ENCODE measurements at places on chromosomes 1 and 21.

DNA sequence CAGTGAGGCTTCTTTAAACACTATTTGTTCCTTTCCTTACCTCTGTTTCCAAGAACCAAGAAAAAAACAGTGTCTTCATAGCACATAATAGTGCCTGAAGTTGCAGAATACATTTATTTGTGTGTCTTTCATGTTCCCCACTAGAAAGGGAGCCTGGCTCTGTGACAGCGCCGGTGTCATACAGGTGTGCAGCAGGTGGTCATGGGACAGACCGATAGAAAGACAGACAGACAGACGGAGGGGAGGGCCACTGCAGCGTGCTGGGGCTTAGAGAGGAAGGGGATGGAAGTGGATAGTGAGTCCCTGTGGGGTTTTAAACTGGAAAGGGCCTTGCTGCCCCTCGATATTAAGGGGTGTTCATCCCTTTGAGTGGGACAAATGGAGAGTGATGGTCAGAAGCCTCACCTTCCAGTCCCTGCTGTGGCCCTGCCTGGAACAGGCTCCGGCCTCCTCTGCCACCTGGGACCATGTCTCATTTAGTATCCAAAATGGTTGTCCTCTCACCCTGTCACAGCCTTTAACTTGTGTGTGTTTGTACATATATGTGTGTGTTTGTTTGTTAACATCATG lies 152.9 kb downstream of the PGBD5 start:
- DNase-seq, result no peak

DNA sequence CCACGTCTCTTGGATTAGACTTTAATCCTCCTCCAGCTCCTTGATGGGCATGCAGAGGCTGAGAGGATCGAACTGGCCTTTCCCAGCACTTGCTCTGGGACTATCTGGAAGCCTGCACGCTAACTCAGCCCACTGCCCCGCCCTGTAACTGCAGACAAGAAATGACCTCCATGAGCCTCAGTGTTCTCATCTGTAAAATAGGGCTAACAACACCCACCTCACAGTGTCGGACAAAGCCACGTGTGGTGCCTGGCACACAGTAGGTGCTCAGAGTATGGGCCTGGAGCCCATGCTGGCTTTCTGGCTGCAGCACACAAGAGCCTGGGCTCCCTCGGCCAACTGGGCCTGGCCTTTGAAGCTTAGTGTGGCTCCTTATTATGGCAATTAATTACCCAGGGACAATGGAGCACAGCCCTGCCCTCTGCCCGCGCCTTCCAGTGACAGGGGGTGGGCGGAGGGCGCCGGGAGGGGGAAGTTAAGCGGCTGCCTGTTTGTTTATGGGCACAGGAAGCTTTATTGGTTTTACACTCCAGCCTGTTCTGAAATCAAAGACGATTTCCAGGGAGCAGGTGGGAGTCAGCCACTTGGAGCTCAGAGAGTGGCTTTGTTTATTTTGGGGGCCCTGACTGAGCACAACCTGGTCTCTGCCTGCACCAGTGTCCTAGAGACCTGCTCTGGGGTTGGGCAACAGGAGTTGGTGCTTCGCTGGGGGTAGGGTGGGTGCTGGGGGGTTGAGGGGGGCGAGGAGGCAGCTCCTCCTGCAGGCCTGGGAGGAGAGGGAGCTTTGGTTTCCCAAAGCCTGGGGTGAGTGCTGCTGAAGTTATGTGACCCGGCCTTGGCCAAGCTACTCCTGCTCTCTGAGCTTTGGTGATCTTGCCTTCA lies 31.0 kb downstream of the PAX7 start:
- no peak for DNase-seq

GRCh38 chr1:98005326-98006010 lies 84.6 kb upstream of the DPYD start:
- no peak for DNase-seq

GRCh38 chr1:54497338-54497737 lies 50.7 kb upstream of the ACOT11 start:
- no peak for DNase-seq

DNA sequence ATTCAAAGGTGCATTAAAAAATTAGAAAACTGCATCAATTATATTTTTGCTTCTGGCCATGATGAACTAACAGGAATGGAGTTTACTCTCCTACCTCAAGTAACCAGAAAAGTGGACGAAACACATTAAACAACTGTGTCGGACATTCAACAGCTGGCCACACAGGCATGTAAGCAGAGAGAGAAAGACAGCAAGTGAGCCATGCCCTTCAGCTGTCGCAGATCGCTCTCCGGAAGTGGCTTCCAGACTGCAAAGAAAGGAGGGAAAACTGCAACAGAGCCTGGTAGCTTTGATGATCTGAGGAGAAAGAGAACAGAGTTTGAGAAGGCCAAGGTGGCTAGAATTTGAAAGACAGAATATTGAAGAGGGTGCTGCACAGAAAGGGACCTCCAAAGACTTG lies 557.2 kb downstream of the MATN1 start:
- no peak for DNase-seq

GRCh38 chr1:93584261-93585003 lies 97.2 kb downstream of the BCAR3 start:
- DNase-seq, result no peak

DNA sequence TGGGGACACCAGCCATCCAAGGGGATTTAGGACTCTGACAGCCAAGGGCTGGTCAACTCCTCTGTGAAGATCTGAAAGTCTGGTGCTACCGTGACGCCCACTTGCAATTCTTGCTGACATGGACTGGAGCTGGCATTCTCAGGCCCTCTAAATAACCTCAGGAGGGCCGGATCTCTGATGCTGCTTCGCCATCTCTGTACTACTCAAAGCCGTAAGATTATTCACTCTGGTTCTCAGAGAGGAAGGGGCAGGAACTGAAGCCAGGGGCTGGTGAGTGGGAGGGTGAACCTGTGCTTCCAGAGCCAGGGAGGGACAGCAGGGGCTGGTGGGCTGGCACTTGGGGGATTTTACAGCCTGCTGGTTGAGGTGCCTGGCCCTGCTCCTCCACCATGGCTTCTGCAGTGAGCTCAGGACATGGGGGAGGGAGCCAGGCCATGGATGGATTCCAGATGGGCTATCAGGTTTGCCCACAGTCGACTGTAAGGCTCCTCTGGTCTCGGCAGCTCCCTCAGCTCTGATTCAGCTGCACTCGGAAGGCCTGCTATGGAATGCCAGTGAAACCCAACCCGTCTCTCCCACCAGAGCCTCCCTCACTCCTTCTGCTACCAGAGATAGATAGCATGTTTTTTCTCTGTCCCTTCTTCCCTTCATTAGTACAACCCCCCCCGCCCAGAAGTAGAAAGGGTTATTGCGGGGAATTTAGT lies 84.5 kb downstream of the PLXNA2 start:
- no peak for DNase-seq

DNA sequence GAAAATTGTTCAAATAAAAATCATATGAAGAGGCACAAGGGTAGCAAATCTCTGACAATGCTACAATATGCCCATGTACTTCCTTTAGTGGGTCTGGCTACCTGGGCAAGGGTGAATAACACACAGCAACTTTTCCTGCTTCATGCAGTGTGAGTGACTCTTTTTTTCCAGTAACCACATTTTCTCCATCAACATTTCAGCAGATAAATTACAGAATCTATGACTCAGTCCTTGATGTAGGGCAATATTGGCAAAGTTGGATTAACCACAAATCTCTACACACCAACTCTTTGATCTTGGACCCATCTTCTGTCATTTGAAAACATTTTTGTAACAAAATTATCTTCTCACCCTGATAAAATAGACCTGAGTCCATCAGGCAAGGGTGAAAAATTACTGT lies 31.7 kb downstream of the ERICH3 start:
- DNase-seq, result no peak

DNA sequence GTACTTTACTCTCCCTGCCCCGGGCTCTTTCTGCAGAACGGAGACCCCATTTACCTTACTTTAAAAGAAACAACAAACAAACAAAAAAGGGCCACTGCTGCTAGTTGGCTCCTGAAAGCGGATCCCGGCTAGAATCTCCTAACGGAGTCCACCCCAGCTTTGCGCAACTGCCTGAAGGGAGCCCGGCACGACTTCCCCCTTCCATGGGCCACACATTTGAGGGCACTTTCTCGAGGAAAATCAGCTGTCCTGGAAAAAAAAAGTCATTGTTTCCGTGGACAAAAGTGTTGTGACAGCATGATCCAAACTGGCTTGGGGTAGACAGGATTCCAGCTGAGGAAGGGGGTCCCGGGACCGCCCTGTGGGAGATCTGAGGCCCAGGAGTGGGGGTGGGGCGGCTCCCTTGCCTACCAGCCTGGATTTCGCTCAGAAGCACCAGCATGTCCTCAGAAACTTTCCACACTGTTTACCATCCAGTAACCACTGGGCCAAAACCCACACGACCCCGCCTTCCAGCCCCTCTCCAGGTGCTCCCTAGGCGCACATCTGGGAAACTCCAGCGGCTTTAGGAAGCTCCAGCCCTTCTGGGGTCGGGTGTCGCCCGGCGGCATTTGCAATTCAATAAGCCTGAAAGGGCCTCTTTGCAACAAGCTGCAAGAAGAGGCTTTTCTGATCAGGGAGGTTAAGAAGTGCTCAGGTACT lies 4.8 kb downstream of the RIPK4 start:
- no peak for DNase-seq

DNA sequence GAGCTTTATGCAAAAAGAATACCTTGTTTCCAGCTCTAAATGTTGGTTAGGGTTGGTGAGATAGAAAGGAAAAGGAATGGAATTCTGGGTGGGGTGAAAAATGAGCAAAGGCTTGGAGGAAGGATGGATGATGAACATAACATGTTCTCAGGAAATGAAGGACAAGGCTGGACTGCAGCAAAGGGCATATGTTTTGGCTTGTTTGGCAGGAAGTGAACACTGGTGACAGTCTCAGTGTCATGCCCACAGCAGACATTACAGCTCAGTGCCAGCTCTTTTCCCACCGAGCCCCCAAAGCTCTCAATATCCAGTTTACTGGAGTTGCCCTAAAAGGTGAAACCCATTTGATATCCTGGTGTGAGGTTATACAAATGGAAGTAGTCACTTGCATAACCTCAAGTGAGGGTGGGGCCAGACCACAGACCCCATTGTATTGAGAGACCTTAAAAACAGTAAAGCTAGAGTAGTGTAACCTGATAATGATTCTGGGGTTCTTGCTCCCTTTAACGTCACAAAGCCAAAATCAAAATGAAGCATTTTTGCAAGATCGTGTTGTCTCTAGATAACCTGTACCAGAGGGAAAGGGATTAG lies 270.6 kb downstream of the NFIA start:
- no peak for DNase-seq
